ENCODE measurements at places on chromosomes 3 and 15. TPM values are rescaled to one million over a fixed set of nuclear protein-coding genes. Genes with fewer than 3 reads are reported as not detected.

- H3K36me3 ChIP-seq = no peaks in the 10 kb centered on the region
- H3K27me3 ChIP-seq = no peaks in the 10 kb centered on the region
- DNase-seq = no peak
- no peaks in the 10 kb centered on the region for H3K4me1 ChIP-seq
These were observed 52.4 kb upstream of the FNDC3B start for GRCh38 chr3:171986757-171987518.

Gene SLC22A14
- total RNA-seq = not detected

Gene STRC
- 0.89 TPM for total RNA-seq

- no peak overlapping the region for H3K4me3 ChIP-seq
- H3K4me1 ChIP-seq = no peaks in the 10 kb centered on the region
- H3K27ac ChIP-seq = no peak overlapping the region
- H3K36me3 ChIP-seq = no peaks in the 10 kb centered on the region
- no peak for DNase-seq
- no peaks in the 10 kb centered on the region for H3K27me3 ChIP-seq
These were observed 34.5 kb downstream of the P3H2 start for GRCh38 chr3:190086191-190086590.

DNA sequence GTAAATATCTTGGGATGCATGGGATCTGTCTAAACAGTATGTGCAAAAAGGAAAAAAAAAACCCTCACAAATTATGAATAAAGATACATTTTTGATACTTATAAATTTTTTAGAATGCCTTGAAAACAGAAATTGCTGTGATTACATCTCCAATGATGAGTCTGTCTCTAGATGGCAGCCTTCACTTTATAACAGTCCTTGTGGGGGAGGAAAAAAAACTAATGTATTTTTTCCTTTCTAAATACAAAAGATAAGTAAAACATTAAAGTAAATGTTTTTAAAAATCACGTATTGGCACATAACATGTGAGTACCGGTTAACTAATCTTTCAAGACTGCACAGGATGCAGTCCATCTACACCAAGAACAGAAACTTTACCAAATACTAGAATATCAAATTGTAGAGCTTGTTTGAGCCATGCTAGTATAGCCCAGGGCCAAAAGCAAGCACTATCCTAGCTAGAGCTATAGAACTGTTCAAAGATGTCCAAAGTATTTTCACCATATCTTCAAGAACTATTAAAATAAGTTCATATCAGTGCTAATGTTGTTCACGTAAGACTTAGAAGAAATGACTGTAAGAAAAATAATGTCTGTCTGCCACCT, 206.4 kb downstream of the STAG1 start:
- H3K36me3 ChIP-seq = no peaks in the 10 kb centered on the region
- no peak overlapping the region for H3K4me3 ChIP-seq
- no peak overlapping the region for H3K27ac ChIP-seq
- no peak for DNase-seq
- no peaks in the 10 kb centered on the region for H3K4me1 ChIP-seq

DNA sequence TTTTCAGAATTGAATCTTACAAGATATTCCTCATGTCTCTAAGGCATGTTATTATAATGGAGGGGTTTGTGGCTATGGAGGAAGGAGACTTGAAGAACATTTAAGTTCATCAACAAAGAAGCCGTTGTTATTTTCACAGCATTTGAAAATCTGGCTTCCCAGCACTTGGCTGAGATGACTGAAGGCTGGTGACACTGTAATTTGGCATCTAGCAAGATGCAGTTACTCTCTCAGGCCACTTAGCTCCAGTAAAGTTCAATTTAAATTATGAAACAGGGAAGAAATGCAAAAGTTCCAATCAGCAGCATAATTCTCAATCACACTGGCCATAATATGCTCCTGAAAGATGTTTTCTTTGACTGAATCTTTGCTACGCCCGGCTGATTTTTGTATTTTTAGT, 139.4 kb upstream of the NUDT16 start:
- DNase-seq = no peak
- H3K4me3 ChIP-seq = no peak overlapping the region
- H3K27ac ChIP-seq = no peak overlapping the region
- no peaks in the 10 kb centered on the region for H3K4me1 ChIP-seq
- H3K27me3 ChIP-seq = no peaks in the 10 kb centered on the region

Gene MKRN2OS
- total RNA-seq = not detected

Gene ANKUB1
- 0.10 TPM for total RNA-seq

- peaks cover 3% of the 10 kb centered on the region for H3K4me1 ChIP-seq
- no peak overlapping the region for H3K4me3 ChIP-seq
- DNase-seq = no peak
- no peak overlapping the region for H3K27ac ChIP-seq
- no peaks in the 10 kb centered on the region for H3K27me3 ChIP-seq
These were observed 138.0 kb downstream of the FBN1 start for GRCh38 chr15:48507416-48508065.

GRCh38 chr15:75530169-75530568, 48.9 kb downstream of the PTPN9 start:
- no peaks in the 10 kb centered on the region for H3K36me3 ChIP-seq
- no peaks in the 10 kb centered on the region for H3K27me3 ChIP-seq

DNA sequence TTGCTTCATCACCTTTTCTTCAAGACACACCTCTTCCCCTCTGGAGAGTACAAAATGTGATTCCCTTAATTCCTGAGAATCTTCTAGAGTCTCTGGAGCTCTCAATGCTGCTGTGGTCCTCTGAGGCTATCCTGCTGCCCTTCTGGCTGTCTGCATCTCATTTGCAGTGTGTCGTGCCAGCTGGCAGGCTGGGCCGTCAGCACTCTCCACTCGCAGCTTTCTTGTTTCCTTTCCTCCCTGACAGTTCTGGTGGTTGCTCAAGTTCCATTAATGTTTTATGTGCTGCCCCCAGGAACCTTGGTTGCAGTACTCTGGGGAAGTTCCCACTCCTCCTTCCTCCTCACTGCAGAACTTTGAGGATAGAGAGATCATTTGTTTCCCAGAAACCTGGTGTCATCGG, 210.8 kb upstream of the ROPN1 start:
- H3K27ac ChIP-seq = no peak overlapping the region
- peaks cover 10% of the 10 kb centered on the region for H3K4me1 ChIP-seq
- peak; percentile 48 for DNase-seq
- no peak overlapping the region for H3K4me3 ChIP-seq
- no peaks in the 10 kb centered on the region for H3K36me3 ChIP-seq
- no peaks in the 10 kb centered on the region for H3K27me3 ChIP-seq

- H3K4me1 ChIP-seq = no peaks in the 10 kb centered on the region
- H3K36me3 ChIP-seq = no peaks in the 10 kb centered on the region
- no peak overlapping the region for H3K27ac ChIP-seq
These were observed 84.7 kb upstream of the LRRN1 start for GRCh38 chr3:3714572-3714971.

GRCh38 chr15:62737551-62737950, 305.0 kb upstream of the TPM1 start:
- no peaks in the 10 kb centered on the region for H3K27me3 ChIP-seq
- H3K36me3 ChIP-seq = no peaks in the 10 kb centered on the region
- peaks cover under 1% of the 10 kb centered on the region for H3K4me1 ChIP-seq
- no peak for DNase-seq
- no peak overlapping the region for H3K27ac ChIP-seq

GRCh38 chr3:129845956-129846355, 47.6 kb downstream of the TMCC1 start:
- H3K27me3 ChIP-seq = no peaks in the 10 kb centered on the region
- no peak for DNase-seq
- no peak overlapping the region for H3K27ac ChIP-seq
- no peaks in the 10 kb centered on the region for H3K36me3 ChIP-seq
- H3K4me3 ChIP-seq = no peak overlapping the region

DNA sequence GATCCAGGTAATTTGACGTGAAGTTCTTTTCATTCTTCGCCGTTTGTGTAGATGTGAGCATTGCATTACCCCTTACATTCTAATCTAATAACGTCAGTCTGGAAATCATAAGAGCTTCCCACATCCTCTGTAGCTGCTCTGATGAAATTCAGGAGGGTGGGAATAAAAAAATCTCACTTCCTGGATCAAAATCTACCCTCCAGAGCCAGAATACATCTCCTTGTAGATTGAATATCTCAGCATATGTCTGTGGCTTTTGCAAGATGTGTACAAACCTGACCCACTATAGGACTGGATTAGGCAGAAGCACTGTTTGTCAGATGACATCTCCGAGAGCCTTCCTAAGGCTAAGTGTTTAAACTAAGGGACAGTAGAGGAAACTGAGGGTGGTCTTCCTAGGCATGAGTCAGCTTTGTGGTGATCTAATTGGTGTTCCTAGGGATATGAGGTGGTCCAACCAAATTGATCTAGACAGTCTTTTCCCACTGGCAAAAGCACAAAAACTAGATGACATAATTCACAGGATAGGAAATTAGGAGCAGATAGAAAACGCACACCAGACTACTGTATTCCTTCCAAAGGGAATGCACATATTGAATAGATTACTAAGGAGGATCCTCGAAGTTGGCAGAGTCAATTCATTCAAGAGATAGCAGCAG, 216.3 kb upstream of the LRTM1 start:
- H3K36me3 ChIP-seq = no peaks in the 10 kb centered on the region
- H3K4me3 ChIP-seq = no peak overlapping the region
- no peaks in the 10 kb centered on the region for H3K27me3 ChIP-seq
- DNase-seq = no peak

Gene ZBED2
- not detected for total RNA-seq

- no peak for DNase-seq
- H3K27me3 ChIP-seq = no peaks in the 10 kb centered on the region
- H3K4me3 ChIP-seq = no peak overlapping the region
- H3K27ac ChIP-seq = no peak overlapping the region
- H3K4me1 ChIP-seq = peaks cover 6% of the 10 kb centered on the region
These were observed 4.2 kb downstream of the PLCL2 start for GRCh38 chr3:16888785-16889607.

DNA sequence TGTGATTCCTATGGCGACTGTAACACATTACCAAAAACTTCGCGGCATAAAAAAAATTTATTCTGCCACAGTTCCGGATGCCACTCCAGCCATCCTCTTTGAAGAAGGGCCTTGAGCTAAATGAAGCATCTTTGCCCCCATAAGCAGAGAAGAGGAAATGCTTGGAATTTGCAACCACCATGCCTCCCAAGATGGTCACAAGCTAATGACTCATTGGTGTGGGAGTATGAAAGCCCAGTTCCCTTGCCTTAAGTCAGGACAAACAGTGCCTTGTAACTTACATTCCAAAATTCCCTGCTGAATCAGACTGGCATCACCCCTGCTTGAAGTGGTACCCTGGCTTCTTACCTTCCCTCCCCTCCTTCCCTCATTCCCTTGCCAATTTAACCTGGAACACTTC, 1077.4 kb downstream of the EPHA3 start:
- no peak overlapping the region for H3K4me3 ChIP-seq
- DNase-seq = no peak
- no peaks in the 10 kb centered on the region for H3K36me3 ChIP-seq
- H3K4me1 ChIP-seq = peaks cover 2% of the 10 kb centered on the region
- no peak overlapping the region for H3K27ac ChIP-seq
- H3K27me3 ChIP-seq = no peaks in the 10 kb centered on the region

Gene CPNE9
- not detected for total RNA-seq

Gene MYO9A
- total RNA-seq = 38.0 TPM

DNA sequence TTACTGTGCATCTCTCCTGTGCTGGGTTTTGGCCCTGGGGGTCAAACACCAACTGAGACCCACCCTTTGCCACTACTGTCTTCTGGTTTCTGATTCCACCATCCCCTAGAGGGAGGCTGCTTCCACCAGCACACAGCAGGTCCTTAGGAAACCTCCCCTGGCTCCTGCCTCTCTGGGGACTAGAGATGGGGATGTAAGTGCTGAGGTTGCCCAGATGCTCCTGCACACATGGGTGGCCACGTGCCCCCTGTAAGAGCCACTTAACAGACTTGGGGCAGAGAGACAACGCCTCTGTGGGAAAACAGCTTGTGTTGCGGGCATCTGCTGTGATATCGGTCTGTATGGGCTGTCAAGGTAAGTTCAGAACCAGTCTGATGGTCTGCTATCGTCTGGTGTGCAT, 83.4 kb downstream of the ATP2B2 start:
- DNase-seq = no peak
- H3K4me3 ChIP-seq = no peak overlapping the region
- H3K27me3 ChIP-seq = no peaks in the 10 kb centered on the region
- H3K4me1 ChIP-seq = no peaks in the 10 kb centered on the region
- no peak overlapping the region for H3K27ac ChIP-seq

GRCh38 chr3:50089609-50089945, 858 bp downstream of the RBM5 start:
- peak overlapping the region; percentile 80 for H3K4me3 ChIP-seq
- H3K27me3 ChIP-seq = no peaks in the 10 kb centered on the region
- H3K36me3 ChIP-seq = no peaks in the 10 kb centered on the region
- H3K4me1 ChIP-seq = peaks cover 2% of the 10 kb centered on the region
- peak overlapping the region; percentile 83 for H3K27ac ChIP-seq

Gene HHLA2
- total RNA-seq = not detected

- no peaks in the 10 kb centered on the region for H3K36me3 ChIP-seq
- no peak for DNase-seq
- H3K27me3 ChIP-seq = no peaks in the 10 kb centered on the region
- H3K4me1 ChIP-seq = peaks cover 7% of the 10 kb centered on the region
- no peak overlapping the region for H3K27ac ChIP-seq
- no peak overlapping the region for H3K4me3 ChIP-seq
These were observed 103.0 kb downstream of the PGPEP1L start for GRCh38 chr15:98904544-98904943.

DNA sequence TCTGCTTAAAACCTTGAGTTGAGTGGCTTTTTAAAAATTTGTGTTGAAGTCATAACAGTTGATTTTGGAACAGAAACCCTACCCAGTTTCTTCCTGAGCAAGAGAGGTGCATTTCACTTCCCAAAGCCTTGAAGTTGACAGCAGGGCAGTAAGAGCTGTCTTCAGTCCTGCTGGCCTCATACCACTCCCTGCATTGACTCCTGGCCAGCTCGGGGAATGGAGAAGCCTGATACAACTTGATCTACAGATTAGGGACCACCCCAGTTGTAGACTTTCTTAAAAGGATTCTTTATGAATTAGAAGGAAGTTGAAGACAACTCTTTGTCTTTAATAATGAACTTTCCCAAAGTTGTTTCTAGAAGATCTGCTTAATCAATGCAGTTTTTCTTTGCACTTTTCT, 90.6 kb upstream of the FLNB start:
- H3K27ac ChIP-seq = no peak overlapping the region
- no peaks in the 10 kb centered on the region for H3K27me3 ChIP-seq
- H3K36me3 ChIP-seq = no peaks in the 10 kb centered on the region
- DNase-seq = no peak
- peaks cover 3% of the 10 kb centered on the region for H3K4me1 ChIP-seq
- no peak overlapping the region for H3K4me3 ChIP-seq

- no peak for DNase-seq
- no peaks in the 10 kb centered on the region for H3K27me3 ChIP-seq
- no peak overlapping the region for H3K27ac ChIP-seq
- H3K36me3 ChIP-seq = no peaks in the 10 kb centered on the region
- no peaks in the 10 kb centered on the region for H3K4me1 ChIP-seq
These were observed 1037.0 kb upstream of the CFAP20DC start for GRCh38 chr3:60086811-60087210.

Gene CYP8B1
- total RNA-seq = 0.05 TPM

Measured in ovary (tissue), 10 donors.